ENCODE measurements at places on chromosomes 12 and 14. TPM values are rescaled to one million over a fixed set of nuclear protein-coding genes. Genes with fewer than 3 reads are reported as not detected.
A peak's percentile ranks its signal among the peaks of the same experiment; 100 is the strongest.

Gene IFNG-AS1
- total RNA-seq: not detected

DNA sequence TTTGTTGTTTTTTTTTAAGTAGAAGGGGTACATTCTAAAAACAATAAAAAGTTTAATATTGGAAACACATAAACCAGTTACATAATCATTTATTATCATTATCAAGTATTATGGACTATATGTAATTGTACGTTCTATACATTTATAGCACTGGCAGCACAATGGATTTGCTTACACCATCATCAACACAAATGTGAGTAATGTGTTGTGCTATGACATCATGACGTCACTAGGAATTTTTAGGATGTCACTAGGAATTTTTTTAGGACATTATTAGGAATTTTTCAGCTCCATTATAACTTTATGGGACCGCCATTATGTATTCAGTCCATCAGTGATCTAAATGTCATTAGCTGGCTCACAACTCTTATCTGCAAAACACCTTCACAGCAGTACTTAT is 126.8 kb upstream of the SYT10 start:
- no peak for DNase-seq

Gene SARNP
- 81.9 TPM for total RNA-seq

GRCh38 chr14:93493054-93493453 is 62.3 kb downstream of the UNC79 start:
- DNase-seq: no peak

Gene GLT1D1
- total RNA-seq: 0.36 TPM

GRCh38 chr14:92484132-92484823 is 29.3 kb upstream of the RIN3 start:
- no peak for DNase-seq

GRCh38 chr14:98633380-98633779 is 638.6 kb downstream of the BCL11B start:
- no peak for DNase-seq

- no peak for DNase-seq
Observed at GRCh38 chr14:33930439-33930838, 20.4 kb downstream of the EGLN3 start.

DNA sequence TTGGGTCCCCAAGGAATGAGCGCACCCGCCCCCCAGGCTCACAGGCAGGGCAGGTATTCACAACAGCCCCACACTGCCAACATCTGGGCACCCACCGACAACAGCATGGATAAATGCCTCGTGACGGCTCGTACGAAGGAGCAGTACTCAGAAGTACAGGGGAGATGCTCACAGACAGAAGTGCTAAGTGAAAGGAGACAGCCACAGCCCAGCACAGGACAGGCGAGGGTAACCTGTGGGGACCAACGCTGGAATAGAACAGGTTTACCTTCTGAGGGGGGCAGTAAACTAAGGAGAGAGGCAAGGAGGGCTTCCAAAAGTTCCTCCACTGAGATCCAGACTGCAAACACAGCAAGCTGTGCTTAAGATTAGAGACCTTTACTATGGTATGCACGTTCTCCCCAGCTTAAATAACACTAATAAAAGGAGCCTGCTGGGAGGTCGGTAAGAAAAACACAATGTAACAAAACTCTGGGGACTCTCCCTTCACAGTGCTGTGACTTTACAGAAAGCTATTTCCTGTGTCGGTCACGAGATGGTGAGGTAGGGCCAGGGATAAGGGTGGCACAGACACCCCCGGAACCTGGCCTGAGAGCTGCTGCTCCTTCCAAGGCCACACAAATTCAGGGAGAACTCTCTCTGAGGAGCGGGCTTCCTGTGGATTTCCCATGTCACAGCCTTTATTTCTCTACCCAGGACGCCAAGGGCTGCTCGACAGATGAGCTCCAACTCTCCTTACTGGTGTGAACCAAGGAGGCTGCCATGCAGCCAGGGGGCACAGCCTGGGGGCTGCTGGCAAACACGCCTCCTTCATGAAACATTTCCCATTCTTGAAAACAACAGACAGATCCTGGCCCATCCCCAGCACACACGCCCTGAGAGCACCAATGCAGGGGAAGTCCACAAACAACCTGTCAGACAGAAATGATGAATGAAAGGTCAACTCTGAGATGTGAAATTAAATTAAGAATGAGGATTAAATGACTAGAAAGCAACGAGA is 26.3 kb downstream of the SLC15A4 start:
- peak; percentile 46 for DNase-seq

DNA sequence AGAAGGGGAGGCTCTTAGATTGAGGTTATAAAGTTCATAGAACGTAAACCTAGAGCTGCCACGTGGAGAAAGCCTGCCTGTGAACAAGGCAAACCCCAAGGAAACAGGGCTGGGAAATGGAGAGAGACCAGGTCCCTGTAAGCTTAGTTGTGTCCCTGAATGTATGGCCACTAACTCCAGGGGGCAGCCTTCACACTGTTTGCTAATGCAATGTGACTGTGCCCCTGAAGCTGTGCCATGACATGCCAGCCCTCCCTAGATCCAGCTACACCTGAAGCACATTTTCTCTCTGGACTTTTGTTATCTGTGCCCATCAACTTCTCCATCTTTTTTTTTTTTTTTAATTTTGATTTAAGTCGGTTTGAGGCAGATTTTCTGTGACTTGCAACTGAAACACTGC is 60.6 kb upstream of the TMCC3 start:
- no peak for DNase-seq

GRCh38 chr12:51722431-51722830 is 126.1 kb downstream of the FIGNL2 start:
- DNase-seq: no peak

DNA sequence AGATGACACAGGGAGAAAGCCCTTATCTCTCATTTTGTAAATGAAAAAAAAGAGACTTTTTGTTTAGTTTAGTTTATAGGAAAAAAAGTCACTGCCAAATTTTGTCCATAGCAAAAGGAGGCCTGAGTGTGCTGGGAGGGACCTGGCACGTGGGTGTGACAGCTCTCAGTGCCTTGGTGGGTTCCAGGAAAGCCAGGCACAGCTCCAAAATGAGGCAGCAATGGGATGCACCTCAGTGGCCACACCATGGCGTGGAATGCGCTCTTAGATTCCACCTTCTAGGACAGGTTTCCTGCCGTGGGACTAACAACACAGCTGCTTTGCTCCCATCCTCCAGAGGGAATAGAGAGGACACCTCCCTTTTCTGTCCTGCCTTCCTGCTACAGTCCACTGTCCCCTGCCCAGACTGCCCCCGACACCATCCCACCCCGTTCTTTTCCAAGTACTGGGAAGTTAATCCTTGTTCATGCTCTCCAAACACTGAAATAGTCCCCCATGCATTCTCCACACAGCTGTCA is 207.6 kb downstream of the EMP1 start:
- DNase-seq: no peak

GRCh38 chr14:96173636-96174475 is 30.8 kb upstream of the BDKRB2 start:
- peak; percentile 49 for DNase-seq

GRCh38 chr14:79293482-79294177 is 917.7 kb downstream of the DIO2 start:
- DNase-seq: peak; percentile 72

GRCh38 chr12:51766067-51766676 is 82.3 kb downstream of the FIGNL2 start:
- no peak for DNase-seq

Gene ALDH2
- 132 TPM for total RNA-seq

GRCh38 chr12:3898756-3899155 is 25.6 kb upstream of the PARP11 start:
- no peak for DNase-seq

DNA sequence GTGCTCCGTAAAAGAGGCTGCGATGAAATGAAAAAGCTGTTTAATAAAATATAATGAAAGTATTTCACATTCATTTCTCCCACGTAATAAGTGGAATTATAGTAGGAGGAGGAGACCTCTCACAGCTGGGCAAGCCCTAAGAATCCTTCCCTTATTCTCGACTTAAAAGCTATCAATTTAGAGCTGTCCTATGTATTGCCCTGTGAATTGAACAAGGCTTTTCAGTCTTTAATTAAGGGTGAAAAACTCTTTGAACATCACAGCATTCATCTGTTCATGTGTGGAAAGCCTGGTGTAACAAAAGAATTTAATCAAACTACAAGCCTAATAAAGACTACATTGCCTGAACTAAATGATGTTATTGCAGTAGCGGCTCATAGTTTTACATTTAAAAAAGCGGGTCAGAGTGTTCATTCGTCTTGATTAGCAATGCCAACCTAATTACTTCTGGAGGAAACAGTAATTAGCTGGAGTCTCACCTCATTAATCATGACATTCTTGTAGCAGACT is 142.0 kb downstream of the ETNK1 start:
- no peak for DNase-seq

DNA sequence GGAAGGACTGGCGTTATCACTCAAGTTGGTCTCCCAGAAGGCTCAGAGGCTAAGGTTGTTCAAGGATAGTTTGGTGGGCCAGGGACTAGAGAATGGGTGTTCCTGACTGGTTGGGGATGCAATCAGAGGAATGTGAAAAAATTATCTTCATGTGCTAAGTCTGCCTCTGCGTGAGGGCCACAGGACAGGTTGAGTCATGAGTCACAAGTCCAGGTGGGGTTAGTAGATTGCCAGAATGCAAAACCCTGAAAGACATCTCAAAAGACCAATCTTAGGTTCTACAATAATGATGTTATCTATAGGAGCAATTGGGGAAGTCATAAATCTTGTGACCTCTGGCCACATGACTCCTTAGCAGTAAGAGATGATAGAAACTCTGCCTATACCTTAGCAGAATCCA is 220.1 kb upstream of the EEA1 start:
- DNase-seq: no peak

Gene TMPRSS12
- total RNA-seq: not detected

- DNase-seq: no peak
Observed at GRCh38 chr14:33451211-33451610, 499.7 kb downstream of the EGLN3 start.

Gene CCDC177
- not detected for total RNA-seq

Gene AICDA
- 1.1 TPM for total RNA-seq

DNA sequence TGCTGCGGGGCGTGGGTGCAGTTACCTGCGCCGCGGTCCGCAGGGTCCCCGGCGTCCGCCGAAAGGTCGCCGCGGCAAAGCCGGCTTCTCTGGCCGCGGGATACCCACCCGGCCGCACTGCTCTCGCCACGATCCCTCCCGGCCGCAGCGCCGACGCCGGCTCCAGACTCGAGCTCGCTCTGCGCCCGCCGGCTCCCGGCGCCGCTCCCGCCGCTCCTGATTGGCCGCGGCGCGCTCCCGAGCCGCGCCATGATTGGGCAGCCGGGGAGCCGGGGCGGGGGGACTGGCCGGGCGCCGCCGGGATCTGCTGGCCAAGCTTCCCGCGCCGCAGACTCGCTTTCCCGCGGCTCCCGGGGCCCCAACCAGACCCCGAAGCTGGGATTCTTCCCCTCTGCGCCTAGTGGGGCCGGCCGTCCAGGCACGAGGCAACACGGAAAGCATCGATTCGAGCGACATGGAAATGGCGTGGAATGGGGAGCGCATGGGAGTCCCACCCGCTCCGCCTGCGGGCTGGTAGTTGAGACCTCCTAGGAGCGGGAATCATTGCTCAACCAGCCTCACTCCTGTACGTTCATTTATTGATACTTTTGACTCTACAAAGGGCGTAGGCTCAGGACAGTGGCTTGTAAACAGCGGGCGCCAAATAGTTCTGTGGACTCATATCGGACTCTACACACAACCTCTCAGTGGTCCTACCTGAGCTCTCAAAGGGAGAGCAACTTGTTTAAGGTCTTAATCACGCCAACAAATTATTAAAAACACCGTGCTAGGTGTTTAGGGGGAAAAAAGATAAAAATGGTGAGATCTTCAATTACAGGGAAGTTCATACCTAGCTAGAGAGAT is 36.4 kb upstream of the STON2 start:
- peak; percentile 87 for DNase-seq

- peak; percentile 72 for DNase-seq
Observed at GRCh38 chr12:6724409-6724797, 557 bp downstream of the COPS7A start.

Gene RFLNA
- total RNA-seq: 1.4 TPM

GRCh38 chr12:122845865-122846621 is 10.8 kb downstream of the HIP1R start:
- no peak for DNase-seq

Gene ZNF219
- total RNA-seq: 48.2 TPM
